Cardiac septum (tissue), 1 donor: ENCODE measurements at places on chromosomes 6 and 20.

DNA sequence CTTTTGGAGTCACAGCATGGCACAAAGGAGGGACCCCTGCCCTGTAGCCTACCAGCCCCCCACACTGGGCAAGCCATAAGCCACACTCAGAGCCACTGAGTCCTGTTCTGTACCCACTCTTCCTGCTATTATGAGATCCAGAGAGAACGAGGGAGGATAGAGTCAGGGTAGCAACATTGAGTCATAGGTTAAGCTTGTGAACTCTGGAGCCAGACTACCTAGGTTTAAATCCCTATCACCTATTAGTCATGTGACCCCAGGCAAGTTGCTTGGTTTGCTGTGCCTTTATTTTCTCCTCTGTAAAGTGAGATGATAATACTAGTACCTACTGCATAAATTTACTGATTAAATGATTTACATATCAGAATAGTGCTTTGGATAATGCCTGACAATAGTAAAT, 540 bp downstream of the CNBD2 start:
- DNase-seq, result no peak

DNA sequence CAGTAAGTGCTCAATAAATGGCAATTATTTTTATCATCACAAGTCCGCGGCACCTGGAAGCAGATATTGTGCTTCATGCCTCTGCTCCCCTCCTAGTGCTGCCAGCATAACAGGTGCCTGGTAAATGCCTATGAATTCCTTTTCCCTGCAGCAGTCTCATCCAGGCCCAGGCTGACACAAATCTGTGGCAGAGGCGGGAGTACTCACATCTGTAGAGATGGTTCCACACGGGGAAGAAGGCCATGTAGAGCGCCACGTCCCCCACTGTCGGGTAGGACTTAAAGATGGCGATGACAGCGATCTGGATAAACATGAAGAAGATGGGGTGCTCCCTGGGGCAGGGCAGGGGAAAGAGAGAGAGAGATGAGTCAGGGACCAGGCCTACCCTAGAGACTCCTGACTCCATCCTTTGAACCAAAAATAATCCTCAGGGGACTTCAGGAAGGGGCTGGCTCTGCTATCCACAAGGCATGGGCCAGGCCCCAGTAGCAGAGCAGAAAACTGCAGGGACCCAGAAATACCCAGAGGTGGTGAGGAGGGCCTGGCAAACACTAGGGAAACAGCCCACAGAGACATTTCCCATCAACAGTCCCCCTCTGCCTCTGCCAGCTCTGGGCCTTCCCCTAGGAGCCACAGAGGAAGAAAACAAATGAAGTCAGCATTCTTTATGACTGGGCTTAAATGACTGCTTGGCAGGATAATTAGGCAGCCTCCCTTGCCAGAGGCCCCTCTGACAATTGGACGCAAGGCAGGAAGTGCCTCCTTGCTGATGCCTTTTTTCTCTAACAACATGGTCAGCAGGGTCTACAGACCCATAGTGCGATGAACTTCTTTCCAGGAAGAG, 23.0 kb downstream of the MAP1LC3A start:
- no peak for DNase-seq

- no peak for DNase-seq
These were observed 13.2 kb downstream of the QKI start for GRCh38 chr6:163427498-163428254.

DNA sequence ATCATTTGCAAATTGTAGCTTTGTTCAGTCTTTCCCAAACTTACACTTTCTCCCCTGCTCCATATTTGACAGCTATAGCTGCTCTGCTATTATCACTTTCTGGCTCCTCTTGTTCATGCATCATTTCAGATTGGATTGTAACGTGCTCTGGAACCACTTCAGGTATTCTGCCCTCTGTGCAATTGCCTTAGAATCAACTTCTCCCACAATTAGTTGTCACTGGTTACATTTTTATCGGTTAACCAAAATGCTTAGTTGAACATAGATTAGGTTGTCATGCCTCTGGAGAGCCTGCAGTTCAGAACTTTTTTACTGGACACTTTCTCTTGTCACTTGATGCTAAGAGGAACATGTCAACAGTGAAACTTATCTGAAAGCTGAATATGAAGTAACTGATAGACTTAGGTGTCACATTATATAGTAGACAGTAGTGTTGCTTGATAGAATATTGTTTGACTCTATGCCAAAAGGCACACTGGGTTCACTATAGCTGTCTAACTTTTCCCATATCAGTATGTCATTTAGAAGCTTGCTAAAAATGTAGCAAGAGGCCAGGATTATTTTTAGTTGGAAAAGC, 127.7 kb upstream of the PTPRK start:
- DNase-seq, result no peak

- DNase-seq, result no peak
These were observed 98.5 kb downstream of the INSM1 start for GRCh38 chr20:20466341-20466879.

- no peak for DNase-seq
These were observed 10.2 kb upstream of the MMS22L start for GRCh38 chr6:97293198-97293696.

DNA sequence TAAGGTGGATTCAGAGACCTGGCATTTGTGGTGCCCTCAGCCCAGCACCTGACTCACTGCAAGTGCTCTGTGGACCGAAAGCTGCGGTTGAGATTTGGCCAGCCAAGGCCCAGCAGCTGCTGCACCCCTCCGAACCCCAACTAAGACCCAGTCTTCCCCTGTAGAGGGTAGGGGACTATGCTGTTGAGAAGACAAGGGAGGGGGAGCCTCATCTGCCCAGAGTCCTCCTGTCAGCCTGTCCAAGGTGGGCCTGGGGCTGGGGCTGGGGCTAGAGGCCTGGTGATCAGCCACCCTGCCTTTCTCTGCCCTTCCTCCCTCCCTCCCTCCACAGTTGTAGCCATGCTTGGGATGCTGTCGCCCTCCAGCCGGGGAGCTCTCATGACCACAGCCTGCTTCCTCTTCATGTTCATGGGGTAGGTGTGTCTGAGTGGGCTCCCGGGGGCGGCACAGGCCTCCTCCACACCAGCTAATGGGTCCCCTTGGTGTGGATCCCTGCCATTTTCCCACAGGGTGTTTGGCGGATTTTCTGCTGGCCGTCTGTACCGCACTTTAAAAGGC, 40.9 kb downstream of the TM9SF4 start:
- DNase-seq, result no peak

GRCh38 chr6:21246075-21246474, 347.5 kb upstream of the SOX4 start:
- no peak for DNase-seq

GRCh38 chr6:158000530-158001307, 19.1 kb downstream of the SYNJ2 start:
- DNase-seq, result peak; percentile 73

DNA sequence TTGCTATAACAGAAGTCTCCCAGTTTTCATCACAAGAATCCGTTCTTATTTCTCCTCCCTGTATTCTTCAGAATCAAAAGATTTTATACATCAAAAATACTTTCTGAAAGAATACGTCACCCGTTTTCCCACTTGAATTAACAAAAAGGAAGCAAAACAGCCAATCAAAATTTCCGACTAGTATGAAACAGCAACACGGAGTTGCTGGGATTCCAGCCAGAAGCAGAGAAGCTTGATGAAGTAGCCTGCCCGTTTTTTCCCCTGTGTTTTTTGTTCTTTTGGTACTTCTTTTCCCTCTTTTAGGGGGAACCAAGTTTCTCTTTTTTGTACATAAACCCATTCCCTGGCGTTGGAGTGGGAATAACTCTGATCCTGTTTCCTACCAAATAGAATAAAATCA, 14.6 kb downstream of the TXLNB start:
- no peak for DNase-seq

DNA sequence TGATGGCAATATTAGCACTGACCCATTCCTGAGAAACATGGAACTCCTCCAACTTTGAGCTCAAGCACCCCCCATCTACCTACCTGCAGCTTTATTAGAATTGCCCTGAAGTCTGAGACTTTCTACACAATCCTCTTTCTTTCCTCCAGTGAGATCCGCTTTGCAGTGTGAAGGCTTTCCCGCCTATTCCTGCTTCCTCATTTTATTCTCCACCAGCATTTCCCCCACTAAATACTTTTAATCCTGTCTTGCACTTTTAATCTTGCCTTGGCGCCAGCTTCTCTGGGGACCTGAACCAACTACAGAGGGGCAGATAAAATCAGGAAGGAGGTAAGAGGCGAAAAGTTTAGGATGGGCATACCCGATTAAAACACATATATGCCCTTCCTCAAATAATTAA, 178.1 kb upstream of the PRDM1 start:
- no peak for DNase-seq

DNA sequence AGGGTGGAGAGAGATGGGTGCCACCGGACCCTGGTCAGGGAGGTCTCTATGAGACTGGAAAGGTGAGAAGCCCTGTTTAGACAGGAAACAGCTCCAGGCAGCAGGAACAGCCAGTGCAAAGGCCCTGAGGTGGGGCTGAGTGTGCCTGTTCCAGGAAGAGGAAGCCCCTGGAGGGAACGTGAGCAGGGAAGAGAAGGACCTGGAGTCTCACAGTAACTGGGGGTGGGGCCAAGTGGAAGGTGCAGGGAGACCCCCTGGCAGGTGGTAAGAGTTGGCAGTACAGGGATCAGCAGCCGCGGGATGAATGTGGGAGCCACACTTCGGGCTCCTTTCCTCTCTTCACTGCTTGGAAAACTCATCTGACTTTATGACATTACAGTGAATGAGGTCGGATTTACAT, 43.8 kb upstream of the CST5 start:
- DNase-seq, result no peak

DNA sequence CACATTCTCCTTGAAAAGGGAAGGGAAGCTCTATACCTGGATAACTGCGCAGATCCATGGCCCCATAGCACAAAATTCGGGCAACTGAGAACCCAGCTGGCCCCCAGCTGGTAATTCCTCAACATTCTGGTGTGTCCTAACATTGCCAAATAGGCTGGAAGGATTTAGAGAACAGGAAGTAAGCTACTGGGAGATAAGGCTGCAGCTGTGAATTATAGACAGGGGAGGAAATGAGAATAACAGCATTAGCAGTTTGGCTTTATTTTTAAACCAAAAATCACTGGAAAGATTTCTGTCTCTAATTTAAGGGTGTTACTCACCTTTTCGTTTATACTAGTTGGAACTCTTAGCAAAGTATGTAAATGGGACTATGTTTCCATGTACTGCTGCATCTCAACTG, 97.2 kb downstream of the TULP4 start:
- no peak for DNase-seq

DNA sequence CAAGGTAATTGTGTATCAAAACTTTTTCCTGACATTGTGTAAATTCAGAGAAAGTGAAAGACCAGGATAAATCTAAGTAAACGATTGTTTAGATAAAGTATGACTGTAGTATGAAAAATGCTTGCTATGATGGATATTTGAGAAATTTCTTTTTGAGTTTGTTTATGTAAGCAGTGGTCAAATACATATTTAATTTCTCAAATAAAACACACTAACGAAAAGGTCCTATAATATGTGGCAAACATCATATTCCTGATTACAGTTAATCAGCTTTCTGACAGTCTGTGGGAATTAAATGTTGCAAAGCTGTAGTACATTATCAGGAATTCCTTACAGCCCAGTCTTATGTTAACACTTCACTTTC, 636.9 kb downstream of the MMUT start:
- DNase-seq, result no peak

DNA sequence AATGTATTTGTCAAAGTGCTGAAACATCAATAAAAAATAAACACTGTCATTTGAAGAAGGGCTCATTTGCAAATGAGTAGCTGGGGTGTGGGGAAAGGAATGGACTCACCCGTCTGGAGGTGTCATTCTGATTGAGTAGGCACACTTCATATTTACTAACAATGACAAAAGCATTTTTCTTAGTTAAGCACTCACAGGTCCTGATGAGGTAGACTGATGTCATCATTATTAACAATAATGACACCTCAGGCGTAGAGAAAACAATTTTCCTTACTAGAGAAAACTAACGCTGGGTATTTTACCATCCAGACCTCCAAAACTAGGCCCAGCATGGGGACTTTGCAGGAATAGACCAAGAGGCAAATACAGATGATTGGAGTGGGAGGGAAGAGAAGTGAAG, 76.0 kb downstream of the UNC5CL start:
- DNase-seq, result no peak

DNA sequence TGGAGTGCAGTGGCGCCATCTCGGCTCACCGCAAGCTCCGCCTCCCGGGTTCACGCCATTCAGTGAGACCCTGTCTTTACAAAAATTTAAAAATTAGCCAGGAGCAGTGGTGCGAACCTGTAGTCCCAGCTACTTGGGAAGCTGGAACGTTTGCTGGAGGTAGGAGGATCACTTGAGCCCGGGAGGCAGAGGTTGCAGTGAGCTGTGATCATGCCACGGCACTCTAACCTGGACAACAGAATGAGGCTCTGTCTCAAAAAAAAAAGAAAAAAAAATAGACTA, 5.7 kb upstream of the PARD6B start:
- no peak for DNase-seq

- DNase-seq, result no peak
These were observed 184.2 kb upstream of the MAN1A1 start for GRCh38 chr6:119533603-119534279.

DNA sequence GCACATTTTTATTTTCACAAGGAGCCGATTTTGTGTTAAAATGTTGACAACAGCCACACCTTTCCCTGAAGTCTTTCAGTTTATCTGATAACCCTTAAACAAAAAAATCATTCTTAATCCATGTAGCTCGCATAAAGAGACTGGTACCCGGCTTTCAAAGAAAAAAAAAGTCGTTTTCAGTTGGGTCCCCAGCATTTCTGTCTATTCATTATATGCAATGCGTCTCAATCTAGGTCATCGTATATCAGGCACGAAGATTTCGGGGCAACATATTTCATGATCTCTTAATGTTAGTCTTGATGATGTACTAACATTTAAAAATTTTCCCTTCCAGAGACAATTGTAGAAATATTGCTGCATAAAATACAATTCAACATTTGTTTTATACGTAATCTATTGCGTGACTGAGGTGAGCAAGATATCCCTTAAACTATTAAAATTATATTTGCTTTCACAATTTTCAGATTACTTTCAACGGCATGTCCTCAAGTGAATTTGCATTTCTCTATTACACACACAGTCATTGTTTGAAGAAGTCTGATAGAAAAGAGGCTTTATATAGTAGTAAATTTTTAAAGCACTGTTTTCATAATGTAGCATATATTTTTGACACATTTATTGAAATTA, 2.9 kb upstream of the TUBB2B start:
- DNase-seq, result no peak

DNA sequence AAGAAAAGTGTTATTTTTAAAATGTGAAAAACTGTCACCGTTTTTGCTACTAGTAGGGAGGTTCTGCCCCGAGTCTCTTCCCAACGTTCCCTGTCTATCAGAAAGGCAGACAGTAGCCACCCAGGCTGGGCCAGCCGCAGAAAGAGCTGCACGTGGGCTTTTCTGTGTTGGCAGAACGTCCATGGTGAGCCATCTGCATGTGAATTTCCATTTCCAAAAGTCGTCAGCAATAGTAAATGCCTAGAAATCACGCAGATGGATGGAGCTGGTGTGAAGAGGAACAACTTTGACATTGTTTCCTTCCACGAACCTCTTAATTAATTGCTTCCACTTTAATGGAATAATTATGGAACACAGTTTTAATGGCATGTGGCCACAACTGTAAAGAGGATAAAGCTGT, 97.5 kb downstream of the FAM120B start:
- no peak for DNase-seq

GRCh38 chr6:135329851-135330803, 149.0 kb downstream of the MYB start:
- no peak for DNase-seq
